ENCODE measurements at places on chromosomes 2 and 18.

DNA sequence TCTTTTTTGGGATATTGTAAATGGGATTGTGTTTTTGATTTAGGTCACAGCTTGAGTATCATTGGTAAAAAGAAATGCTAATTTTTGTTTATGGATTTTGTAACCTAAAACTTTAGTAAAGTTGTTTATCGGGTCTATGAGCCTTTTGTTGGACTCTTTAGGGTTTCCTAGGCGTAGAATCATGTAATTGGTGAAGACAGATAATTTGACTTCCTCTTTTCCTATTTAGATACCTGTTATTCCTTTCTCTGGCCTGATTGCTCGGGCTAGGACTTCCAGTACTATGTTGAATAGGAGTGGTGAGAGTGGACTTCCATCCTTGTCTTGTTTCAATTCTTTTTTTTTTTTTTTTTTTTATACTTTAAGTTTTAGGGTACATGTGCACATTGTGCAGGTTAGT, 149.0 kb downstream of the QPCT start:
- no peak for DNase-seq

DNA sequence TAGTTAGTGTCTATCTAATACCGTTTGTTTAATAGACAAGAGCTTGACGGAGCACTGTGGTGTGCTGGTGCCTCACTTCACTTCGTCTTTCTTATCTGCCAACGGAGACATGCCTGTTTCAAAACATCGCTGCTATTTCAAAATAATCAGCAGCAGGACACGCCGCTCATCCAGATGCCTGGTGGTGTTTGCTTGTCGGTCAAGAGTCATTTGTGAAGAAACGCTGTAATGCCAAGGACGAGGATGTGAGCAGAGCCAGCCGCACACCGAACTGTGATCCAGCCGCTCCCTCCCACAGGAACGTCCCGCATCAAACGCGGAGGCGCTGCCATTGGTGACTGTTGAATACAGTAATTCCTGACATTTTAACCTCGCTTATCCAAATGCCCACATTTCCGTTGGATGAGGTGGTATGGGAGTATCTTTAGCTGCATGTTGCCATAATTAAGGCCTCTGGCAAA, 432.4 kb downstream of the FBXO15 start:
- DNase-seq = no peak

- DNase-seq = no peak
These were observed 27.4 kb downstream of the RMP24 start for GRCh38 chr18:35999925-36000324.

GRCh38 chr2:1516798-1517060, 103.5 kb downstream of the TPO start:
- no peak for DNase-seq

GRCh38 chr2:96396602-96397001, 61.0 kb downstream of the NCAPH start:
- no peak for DNase-seq

DNA sequence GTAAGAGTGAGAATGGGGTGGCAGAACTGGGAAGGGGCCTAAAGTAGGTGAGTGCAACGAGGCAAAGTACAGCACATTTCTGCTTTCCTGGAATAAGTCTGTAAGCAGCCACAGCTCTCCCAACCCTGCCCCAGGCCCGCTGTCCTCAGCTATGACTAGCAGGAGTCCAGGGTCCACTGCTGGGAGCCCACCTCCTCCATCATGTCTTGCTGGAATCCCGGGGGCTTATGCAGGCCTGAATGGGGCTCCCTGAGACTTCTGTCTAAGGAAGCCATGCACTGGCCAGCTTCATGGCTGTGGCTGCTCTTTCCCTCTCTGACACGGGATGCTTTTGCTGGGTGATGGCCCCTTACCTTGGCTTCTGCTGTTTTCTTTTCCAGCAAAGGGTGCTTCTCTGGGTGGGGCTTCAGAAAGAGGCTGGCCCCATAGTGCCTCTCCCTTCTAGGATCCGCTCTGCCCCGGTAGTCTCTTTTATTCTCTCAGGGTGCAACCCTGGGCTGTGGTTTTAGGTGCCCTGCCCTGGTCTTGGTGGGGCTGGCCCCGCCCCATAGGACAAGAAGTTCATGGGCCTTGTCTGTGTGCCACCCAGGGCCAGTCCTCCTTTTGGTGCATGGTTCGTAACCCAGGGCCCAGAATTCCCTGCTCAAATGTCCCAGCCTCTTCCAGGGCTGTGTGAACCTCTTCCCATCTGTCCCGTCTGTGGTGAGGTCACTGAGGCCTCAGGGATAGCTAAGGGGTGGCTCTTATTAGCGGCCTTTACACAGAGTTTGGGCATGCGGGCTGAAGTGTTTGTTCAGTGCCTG, 33.8 kb upstream of the POLE4 start:
- no peak for DNase-seq

GRCh38 chr2:70116936-70117552, 29.8 kb downstream of the PCBP1 start:
- DNase-seq = no peak

GRCh38 chr2:69914164-69914949, 552 bp upstream of the MXD1 start:
- DNase-seq = no peak

DNA sequence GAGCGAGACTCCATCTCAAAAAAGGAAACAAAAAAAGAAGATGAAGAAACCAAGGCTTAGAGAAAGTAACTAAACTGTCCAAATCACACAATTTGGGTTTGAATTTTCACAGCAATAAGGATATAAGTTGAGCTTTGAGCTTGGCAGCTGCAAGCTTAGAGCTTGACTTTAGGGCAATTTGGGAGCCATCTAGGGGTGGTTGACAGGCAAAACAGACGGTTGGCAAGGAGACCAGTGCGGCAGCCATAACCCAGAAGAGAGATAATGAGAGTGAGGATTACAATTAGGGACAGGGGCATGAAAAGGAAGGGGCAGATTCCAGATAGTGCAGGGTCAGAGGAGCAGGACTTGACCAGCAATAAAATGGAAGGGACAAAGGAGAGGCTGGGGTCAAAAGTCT, 382.2 kb upstream of the HNRNPA3 start:
- DNase-seq = no peak

DNA sequence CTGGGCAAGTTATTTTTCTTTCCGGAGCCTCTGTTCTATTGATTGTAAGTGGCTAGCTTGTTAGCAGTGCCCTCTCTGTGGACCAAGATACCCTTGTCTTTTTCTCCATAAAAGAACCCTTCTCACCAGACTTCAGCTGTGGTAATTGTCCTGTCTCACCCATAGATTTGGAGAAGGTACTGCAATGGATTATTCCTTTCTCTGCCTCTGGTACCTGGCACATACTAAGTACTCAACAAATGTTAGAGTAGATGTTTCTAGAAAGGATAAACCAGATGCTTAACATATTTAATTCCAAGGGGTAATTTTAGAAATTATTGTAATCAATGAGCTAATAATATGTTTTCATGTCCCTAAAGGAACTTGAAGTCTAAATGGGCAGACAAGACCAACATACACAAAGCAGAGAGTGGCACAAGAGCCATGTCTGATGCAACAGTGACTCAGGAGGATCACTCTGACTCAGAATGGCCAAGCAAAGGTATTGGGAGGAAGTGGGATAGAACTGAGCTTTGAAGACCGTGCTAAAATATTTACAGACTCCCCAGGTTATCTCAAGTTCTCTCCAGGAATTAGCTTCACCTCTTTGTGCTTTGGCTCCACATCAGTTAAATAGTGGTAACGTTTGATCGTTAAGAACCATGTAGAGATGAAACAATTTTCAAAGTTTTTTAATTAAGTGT, 129.7 kb upstream of the OSR1 start:
- no peak for DNase-seq

GRCh38 chr2:30957591-30957990, 150.3 kb upstream of the CAPN13 start:
- DNase-seq = no peak

DNA sequence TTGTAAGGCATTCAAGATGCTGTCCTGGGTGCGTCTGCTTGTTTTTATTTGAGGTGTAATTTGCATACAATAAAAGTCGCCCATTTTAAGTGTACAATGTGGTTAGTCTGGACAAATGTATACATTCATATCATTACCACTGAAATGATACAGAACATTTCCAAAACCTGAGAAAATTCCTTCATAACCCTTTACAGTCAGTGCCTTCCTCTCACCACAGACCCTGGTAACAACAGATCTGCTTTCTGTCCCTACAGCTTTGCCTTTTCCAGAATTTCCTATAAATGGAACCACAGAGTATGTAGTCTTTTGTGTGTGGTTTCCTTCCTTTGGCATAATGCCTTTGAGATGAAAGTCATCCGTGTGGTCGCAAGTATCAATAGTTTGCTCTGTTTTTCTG, 45.8 kb upstream of the NFU1 start:
- no peak for DNase-seq

DNA sequence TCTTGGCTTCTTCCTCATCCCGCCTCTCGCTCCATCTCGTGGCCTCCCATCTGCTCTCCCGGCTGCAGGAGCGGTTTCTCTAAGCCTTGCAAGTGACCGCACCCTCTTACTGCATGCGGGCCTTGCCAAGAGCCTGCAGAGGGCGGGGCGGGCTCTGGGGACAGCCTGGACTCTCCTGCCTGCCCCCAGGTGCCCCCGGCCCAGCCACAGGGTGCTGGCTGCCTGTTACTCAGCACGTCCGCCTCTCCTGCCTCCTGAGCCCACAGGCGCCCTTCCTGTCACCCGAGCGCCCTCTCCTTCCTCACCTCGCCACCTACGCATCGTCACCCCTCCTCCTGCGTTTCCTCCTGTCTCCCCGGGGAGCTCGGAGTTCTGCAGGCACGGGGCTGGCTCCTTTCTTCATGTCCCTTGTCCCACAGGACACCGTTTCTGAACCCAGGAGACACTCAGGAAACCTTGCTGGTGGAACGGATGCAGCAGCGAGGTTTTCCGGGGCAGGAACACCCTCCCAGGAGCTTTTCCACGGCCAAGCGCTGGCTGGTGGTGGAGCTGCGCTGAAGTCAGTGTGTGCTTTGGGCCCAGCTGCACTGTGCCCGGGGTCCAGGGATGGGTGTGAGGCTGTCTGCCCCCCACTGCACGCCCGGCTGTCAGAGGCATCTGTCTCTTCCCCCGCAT, 28.5 kb downstream of the HPCAL1 start:
- peak; percentile 28 for DNase-seq

DNA sequence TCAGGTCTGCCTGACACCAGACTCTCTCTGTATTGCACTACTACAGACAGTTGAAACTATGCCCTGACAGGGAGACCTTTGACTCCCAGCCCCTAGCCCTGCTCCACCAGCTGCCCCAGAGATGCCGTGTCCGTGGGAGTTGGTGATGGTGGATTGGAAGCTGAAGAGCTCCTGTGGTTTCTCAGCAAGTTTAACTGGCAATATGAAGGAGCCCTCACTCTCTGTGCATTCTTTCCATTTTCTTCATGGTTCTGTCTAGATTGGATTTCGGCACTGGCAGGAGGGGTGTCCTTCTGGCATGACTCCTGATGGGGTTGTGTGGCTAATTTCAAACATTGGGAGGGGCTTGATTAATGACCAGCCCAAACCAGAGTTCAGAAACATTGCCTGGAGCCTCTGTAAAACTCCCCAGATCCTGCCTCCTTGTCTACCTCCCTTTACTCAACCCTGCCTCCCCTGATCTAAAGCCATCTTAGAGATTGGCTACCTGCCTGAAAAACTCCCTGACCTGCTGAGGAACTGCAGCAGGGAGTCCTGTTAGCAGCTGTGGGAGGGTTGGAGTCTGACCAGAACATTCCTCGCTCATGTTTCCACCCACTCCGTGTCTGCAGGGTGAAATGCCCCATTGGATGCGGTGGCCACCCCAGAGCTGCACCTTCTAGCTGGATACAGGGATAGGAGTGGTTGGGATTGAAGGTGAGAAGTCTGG, 206.9 kb upstream of the SPRED2 start:
- DNase-seq = no peak

- DNase-seq = no peak
These were observed 29.2 kb downstream of the CDH2 start for GRCh38 chr18:28147674-28148171.

GRCh38 chr2:29035016-29035745, 39.1 kb downstream of the PCARE start:
- no peak for DNase-seq

GRCh38 chr2:146807568-146808168, 1037.2 kb upstream of the ACVR2A start:
- no peak for DNase-seq

DNA sequence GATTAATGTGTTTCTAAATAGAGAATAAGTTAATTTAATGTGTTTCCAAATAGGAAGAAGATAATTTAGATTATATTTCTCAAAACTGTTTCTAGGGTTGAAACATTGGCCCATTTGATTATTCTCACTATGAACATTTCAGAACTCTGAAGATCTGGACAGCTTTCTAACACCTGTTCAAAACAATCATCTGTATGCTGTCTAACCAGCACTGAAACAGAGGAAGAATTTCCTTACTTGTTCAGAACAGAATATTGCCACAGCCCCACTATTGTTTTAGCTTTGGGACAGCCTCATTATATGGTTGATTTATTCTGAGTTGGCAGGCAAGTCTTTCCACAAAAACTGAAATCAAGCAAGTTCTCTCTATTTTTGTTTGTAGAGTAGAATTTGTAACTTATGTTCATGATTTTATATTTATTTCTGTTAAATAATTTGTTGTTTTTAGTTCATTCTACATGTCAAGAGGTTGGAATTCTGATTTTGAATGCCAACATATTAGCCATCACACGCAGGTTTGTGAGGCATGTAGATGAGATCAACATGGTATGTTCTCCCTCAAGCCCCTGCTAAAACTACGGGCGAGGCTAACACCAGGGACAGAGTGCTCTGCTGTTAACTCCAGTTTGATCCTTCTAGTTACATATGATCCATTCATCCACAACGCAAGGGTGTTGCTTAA, 11.2 kb downstream of the IL18RAP start:
- no peak for DNase-seq

- no peak for DNase-seq
These were observed 119.0 kb upstream of the CELF4 start for GRCh38 chr18:37684590-37684989.

- DNase-seq = no peak
These were observed 42.5 kb downstream of the TEX44 start for GRCh38 chr2:231634951-231635875.

DNA sequence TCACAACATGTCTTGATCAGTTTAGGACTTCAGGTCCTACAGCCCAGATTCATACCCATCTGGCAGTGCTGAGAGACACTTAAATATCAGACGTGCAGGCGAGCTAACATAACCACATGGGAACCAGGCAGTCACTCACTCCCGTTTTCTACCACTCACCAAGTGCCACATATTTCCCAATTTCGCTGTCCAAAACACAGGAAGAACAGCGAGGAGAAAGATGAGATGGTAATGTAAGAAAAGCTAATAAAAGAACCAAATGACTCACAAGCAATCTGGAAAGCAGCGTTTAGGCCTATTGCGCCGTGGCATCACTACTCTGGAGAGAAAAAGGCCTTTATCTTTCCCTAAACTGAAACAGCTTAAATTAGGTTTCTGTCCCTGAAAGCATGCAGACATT, 647.8 kb upstream of the SLC39A10 start:
- no peak for DNase-seq

DNA sequence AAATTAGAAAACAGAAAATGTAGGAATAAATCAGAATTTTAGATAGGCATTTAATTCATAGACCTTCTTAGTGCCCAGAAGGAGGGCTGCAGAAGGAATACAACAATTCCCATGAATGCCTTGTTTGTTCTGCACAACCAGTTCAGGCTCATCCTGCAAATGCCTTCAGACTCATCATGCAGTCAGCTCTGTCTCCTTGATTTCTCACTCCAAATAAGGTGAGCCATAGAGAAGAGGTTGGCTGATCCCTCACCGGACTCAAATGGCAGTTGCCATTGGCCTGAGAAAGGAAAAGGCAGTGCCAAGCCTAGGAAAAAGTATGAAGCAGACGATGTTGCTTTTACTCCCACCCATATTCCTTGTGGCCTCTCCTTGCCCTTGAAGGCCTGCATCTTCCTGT, 50.3 kb downstream of the DSC3 start:
- no peak for DNase-seq

GRCh38 chr2:74472945-74473258, 422 bp upstream of the MRPL53 start:
- no peak for DNase-seq

GRCh38 chr2:59790186-59791003, 763.1 kb downstream of the BCL11A start:
- no peak for DNase-seq

Data from stimulated activated CD8-positive, alpha-beta memory T cell treated with anti-CD3 and anti-CD28 coated beads, Interleukin-7, amount 100 ng/mL, for 1 hour (primary cell).